ENCODE measurements at places on chromosomes 3 and 15.

DNA sequence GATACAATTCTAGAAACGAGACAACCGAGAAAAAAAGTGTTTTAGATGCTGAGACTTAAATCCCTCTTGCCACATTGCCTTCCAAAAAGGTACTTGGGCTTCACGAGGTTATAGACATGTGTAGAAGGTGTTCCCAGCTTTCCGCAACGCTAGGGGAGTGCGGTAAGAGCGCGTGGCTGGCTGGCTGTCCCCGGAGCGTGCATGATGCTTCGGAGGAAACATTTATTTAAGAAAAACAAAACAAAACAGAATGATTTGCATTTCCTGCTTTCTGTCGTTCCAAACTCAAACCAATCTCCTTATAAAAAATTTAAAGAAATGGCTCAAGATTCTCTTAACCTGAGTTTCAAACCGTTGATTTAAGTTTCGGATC lies 841 bp downstream of the SLC6A20 start:
- no peak for DNase-seq

- no peak for DNase-seq
These were observed 79.4 kb downstream of the LPP start for GRCh38 chr3:188233320-188233719.

DNA sequence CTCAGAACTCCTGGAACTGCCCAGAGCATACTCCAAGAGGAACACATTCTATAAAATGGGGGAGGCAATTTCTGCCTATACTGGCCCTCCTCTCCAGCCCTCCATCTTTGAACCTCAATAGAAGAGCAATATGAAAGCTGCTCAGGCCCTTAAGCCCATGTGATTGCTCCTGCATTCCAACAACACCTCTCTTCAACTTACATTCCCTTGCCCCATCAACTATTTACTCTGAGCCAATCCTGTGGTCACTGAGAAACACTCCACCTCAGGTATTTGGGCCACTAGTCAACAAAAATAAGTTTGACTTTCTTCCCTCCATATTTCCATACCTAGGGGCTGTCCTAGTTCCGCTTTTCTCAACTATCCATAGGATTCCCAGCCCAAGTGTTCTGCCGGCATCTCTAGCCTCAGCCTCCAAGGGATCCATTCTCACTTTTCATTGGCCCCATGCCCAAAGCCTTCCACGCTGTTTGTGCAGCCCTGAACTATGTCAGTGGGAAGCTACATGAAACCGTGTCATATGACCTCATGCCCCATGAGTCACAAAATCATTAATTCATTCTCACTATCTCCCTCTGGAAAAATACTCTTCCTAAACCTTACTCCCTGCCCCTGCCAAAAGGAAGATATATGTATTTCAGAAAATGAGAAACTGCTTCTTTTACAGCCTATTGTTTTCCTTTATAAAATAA lies 61.6 kb downstream of the GJD2 start:
- no peak for DNase-seq

- DNase-seq, result no peak
These were observed 38.4 kb downstream of the LIMD1 start for GRCh38 chr3:45632956-45633355.

DNA sequence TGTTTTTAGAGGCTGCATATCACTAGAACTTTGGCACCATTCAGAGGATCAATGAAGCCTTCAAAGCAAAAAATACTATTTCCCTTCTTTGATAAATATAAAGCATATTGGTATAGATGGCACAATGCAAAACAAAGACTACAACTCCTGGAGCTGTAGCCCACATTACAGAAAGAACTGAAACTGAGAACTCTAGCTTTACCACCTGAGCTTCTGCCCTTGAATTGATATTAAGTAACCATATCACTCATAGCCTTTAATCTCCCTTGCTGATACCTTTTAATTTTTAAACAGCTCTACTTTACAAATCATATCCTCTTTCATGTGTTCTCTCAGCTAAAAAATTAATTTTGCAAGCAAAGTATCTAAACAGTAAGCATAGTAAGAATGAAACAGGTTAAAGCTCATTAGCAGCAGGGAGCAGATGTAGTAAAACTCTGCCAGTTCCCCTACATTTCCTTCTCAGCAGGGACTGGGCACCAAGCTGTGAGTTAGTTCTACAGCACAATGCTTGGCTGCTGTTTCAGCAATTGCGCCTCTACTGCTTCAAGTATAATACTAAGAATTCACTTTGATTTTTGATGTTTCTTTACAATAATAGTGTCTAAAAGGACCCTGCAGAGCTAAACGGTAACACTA lies 97.9 kb upstream of the NANOGP8 start:
- peak; percentile 38 for DNase-seq

DNA sequence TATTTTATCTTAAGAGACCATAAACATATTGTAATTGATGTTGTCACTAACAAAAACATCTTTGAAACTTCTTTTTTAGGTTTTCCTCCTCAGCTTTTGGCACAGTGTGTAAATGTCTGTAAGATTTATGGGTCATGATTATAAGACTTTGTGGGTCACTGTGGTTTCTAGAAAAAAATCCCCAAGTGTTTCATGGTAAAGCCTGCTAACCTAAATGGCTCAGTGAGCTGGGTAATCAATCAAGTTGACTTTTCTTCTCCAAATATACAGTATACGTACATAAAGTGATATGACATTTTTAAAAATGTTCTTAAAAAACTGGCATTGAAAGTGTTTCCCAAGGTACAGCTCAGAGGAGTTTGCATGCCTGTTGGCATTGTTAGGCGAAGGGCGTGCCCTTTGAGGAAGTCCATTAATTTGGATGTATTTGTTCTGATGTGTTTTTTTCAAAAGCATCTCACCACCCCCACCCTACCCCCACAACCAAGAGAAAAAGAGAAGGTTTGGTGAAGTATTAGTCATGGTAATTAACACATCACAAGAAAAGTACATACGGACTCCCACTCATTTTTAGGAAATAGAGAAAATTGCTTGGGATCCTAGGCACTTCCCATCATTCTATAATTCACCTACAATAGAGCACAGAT lies 385.4 kb upstream of the LRRC3B start:
- DNase-seq, result no peak

- DNase-seq, result peak; percentile 65
These were observed 12.5 kb downstream of the PML start for GRCh38 chr15:74006774-74007639.

- peak; percentile 34 for DNase-seq
These were observed 74.1 kb upstream of the PLXNA1 start for GRCh38 chr3:126908752-126909275.

GRCh38 chr15:100863796-100864267 lies 15.8 kb upstream of the ALDH1A3 start:
- no peak for DNase-seq

DNA sequence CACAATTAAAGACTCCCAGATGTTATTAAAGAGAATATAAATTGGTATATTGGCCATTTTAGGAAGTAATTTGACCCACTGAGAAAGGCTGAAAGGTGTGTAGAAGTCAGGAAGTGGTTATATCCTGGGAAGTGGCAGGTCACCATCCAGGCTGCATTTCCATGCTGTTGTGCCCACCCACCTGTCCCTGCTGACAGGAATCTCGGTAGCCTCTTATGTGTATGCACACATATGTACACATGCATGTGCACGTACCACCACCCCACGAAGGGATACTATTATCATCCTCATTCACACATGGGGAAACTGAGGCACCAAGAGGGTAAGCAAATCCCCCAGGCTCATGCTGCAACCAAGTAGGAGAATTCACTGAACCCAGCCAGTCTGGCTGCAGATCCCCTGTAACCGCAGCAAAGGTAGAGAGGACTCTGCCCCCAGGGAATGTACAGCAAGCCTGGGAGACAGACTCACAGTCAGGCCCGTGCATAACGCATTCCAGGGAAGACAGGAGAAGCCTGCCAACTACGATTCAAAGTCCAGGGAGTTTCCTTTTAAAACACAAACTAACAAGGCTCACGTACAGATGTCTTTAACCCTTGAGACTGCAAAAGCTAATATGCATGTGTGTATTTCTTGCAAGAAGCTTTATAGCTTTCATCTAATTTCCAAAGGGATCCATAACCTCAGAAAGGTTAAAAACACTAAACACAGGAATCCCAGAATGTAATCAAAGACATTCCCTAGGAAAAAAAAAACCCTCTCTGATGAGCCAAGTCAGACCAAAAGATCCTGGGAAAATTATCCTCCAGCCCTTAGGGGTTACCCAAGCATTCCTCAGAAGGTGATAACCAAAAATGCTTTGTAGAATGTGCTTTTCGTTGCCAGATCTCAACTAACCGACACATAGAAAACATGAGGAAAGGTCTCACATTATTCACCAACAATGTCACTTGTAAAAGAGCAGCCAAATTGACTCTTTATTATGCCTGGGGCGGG lies 129.6 kb downstream of the ADAMTS17 start:
- no peak for DNase-seq

DNA sequence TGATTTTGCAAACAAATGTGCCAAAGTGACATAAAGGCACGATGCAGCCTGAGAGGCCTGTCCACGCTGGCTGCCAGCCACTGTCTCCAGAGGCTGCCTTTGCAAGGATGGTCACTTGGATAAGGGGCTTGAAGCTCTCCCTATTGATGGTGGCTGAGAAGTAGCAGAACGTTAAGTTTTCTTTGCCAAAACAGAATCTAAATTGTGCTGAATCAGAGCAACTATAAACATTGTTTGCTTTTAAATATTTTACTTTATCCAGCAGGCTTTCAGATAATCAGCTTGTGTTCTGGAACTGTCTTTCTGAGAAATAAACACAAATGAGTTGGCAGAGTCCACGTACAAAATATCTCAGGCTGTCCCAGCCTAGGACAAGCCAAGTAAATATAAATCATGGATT lies 23.8 kb upstream of the CNBP start:
- DNase-seq, result no peak

DNA sequence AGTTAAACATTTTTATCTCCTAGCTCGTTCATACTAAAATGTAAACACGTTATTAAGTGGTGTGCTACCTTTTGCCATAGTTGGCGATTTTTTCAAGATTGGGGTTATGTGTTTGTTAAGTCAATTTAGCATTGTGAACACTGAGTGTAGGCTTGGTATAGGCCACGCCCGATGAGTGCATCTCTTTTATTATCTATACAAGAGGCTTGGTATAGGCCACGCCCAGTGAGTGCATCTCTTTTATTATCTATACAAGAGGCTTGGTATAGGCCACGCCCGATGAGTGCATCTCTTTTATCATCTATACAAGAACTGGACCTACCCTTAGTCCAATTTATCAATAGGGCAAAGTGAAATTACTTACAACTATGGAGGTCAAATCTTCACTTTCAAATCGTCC lies 70.4 kb downstream of the NIPA2 start:
- DNase-seq, result no peak

DNA sequence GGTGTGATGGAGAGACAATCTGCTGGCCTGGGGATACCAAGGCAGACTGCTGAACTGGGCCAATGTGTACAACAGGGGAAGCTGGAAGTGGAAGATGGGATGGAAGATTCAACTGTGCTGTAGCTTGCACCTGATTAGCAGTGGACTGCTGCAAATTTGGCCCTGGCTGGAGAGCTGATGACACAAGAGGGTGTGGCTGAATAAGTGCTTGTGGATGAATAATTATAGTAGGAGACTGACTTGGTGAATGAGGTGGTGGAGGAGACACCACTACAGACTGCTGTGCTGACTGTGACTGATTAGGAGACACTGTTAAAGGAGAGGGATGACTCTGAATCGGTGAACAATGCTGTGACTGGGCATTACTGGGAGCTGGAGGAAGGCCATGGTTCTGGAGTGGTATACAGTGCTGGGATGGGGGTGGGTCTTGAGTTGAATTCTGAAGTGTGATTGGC lies 52.5 kb downstream of the PHC3 start:
- DNase-seq, result peak; percentile 43

GRCh38 chr3:4731543-4732111 lies 238.5 kb downstream of the ITPR1 start:
- DNase-seq, result no peak

GRCh38 chr3:17500618-17501017 lies 241.8 kb downstream of the TBC1D5 start:
- DNase-seq, result no peak

DNA sequence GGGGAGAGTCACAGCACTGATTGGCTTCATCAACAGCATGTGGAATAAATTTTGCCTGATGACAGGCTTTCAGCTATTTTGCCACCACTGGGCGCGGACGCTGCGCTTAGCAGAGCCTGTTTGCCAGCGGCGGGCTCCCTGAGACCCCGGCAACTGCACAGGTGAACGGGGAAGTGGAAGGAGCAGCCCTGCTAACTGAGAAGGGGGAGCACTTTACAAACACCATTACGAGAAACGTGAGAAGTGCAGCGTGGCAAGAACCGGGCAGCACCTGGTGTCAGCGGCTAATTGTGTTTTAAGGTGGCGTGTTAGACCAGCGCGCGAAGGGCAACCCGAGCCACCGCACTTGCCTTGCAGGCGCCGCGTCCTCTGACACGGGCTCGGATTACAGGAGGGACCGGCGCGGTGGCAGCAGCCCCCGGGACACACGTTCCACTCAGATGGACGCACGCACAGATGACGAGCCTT lies 307.8 kb upstream of the ARRDC4 start:
- no peak for DNase-seq

DNA sequence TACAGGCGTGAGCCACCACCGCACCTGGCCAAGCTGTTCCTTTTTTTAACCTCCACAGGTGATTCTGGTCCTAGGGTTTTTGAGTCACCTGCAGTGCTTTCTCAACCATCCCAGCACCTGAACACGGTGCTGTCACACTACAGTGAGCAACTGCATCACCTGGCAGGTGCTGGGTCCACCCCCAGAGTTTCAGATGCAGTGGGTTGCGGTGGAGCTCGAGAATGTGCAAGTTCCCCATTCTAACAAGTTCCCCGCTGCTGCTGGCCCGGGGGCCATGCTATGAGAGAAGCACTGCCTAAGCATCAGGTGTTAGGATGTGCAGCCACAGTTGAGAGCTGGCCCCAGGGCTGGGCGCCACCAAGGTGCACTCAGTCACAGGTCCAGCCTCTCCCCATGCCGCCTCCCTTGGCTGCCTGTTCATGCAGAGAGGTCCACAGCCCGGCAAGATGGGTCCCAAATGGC lies 18.0 kb downstream of the ISG20 start:
- no peak for DNase-seq

DNA sequence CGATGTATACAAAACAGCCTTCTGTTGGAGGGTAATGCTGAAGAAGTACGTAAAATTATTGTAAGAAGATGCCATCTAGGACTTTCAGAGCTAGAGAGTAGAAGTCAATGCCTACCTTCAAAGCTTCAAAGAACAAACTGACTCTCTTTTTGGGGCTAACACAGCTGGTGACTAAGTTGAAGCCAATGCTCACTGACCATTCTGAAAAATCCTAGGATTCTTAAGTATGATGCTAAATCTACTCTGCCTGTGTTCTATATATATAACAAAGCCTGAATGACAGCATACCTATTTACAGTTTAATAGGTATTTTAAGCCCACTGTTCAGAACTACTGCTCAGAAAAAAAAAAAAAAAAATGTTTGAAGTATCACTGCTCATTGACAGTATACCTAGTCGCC lies 18.9 kb downstream of the ADPGK start:
- DNase-seq, result no peak
